ENCODE measurements at places on chromosomes 3 and 15. TPM values are rescaled to one million over a fixed set of nuclear protein-coding genes. Genes with fewer than 3 reads are reported as not detected.
A peak's percentile ranks its signal among the peaks of the same experiment; 100 is the strongest.

GRCh38 chr3:190847436-190847835 is 15.1 kb downstream of the GMNC start:
- no peaks in the 10 kb centered on the region for H3K27me3 ChIP-seq
- no peak overlapping the region for H3K4me3 ChIP-seq
- H3K4me1 ChIP-seq, result no peaks in the 10 kb centered on the region
- DNase-seq, result no peak

GRCh38 chr15:48085591-48085930 is 35.2 kb upstream of the SLC24A5 start:
- H3K4me3 ChIP-seq, result no peak overlapping the region
- no peaks in the 10 kb centered on the region for H3K27me3 ChIP-seq
- DNase-seq, result no peak
- no peaks in the 10 kb centered on the region for H3K4me1 ChIP-seq
- H3K36me3 ChIP-seq, result no peaks in the 10 kb centered on the region
- no peak overlapping the region for H3K27ac ChIP-seq

GRCh38 chr3:104101736-104102135 is 1265.0 kb upstream of the ALCAM start:
- H3K4me3 ChIP-seq, result no peak overlapping the region
- no peak for DNase-seq
- H3K36me3 ChIP-seq, result no peaks in the 10 kb centered on the region
- H3K27me3 ChIP-seq, result no peaks in the 10 kb centered on the region

GRCh38 chr3:52216585-52217408 is 8.6 kb downstream of the TLR9 start:
- no peaks in the 10 kb centered on the region for H3K27me3 ChIP-seq
- no peak for DNase-seq
- H3K4me1 ChIP-seq, result peaks cover 12% of the 10 kb centered on the region
- no peak overlapping the region for H3K4me3 ChIP-seq

DNA sequence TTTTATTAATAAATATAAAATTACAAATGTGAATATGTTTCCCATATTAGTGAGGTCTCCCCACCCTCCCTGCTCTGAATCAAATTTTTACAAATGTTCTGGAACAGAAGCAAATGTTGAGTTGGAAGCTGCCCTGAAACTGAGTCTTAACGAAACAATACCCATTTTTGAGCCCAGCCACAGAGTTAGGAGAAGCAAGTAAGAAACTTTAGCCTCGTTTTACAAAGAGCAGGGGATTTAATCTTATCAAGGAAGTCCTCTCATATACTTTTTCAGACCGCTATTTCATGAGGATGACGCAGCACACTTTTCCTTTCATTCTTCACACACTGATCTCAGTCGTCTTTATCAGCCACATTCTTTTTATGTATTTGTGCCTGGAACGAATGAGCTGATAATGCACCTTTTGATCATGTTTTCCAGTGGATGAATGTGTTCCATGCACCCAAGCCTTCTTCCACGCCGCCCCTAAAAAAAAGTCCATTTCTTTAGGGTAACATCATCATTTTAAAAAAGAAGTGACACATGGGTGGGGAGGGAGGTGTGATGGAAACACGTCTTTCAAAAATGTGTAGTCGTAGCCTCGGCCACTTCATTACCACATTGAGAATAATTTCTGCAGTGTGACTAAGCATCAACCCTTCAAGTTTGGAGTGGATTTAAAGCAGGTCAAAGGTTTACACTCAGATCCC is 48.1 kb downstream of the SETMAR start:
- H3K27me3 ChIP-seq, result no peaks in the 10 kb centered on the region
- H3K27ac ChIP-seq, result peak overlapping the region; percentile 48

GRCh38 chr3:197458179-197458707 is 97.5 kb downstream of the BDH1 start:
- H3K27ac ChIP-seq, result no peak overlapping the region
- peaks cover 29% of the 10 kb centered on the region for H3K4me1 ChIP-seq
- no peak overlapping the region for H3K4me3 ChIP-seq
- no peak for DNase-seq

DNA sequence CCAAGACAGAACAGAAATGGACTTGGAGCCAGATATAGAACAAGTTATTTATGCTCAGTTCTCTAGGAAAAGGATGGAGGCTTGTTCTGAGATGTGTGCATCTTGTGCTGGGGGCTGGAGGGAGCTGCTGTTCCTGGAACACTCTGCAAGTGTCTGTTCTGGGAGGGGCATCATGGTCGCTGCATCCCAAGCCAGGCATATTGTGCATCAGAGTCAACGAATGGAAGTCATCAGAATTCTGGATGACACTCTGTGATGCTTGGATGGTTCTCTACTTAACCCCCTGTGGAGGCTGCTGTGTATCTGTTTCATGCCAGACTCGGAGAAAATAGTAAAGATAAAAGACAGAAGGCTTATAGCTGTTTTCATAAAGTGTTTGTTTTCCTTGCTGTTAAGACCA is 34.7 kb downstream of the RPL22L1 start:
- no peaks in the 10 kb centered on the region for H3K27me3 ChIP-seq
- no peaks in the 10 kb centered on the region for H3K36me3 ChIP-seq
- H3K27ac ChIP-seq, result no peak overlapping the region

DNA sequence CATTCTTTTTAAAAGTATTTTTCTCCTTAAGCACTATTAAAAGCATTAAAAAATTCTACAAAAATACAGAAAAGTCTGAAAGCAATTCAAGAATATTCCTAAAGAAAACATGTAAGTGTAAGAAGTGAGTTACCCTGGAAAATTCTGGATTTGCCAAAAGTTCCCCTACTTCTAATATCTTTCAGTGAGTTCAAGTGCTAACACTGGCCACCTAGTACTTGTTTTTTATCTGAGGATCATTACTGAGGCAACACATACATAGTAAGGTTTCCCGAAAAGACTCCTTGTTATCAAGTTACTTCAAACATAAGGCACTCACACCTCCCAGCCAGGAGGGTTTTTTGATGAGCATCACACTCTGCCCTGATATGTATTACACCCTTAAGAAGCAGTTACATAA is 158.4 kb downstream of the TIGIT start:
- H3K27ac ChIP-seq, result no peak overlapping the region
- no peaks in the 10 kb centered on the region for H3K27me3 ChIP-seq
- no peaks in the 10 kb centered on the region for H3K36me3 ChIP-seq
- H3K4me1 ChIP-seq, result peaks cover 18% of the 10 kb centered on the region
- H3K4me3 ChIP-seq, result no peak overlapping the region

GRCh38 chr3:116070061-116070460 is 375.2 kb downstream of the LSAMP start:
- no peaks in the 10 kb centered on the region for H3K4me1 ChIP-seq
- H3K27me3 ChIP-seq, result no peaks in the 10 kb centered on the region
- H3K27ac ChIP-seq, result no peak overlapping the region
- DNase-seq, result no peak

- no peaks in the 10 kb centered on the region for H3K36me3 ChIP-seq
- no peak for DNase-seq
- no peaks in the 10 kb centered on the region for H3K27me3 ChIP-seq
- H3K4me3 ChIP-seq, result no peak overlapping the region
- no peaks in the 10 kb centered on the region for H3K4me1 ChIP-seq
Observed at GRCh38 chr3:27960133-27960532, 238.0 kb upstream of the EOMES start.

GRCh38 chr3:146134348-146135117 is 26.5 kb downstream of the PLOD2 start:
- no peak for DNase-seq
- H3K4me3 ChIP-seq, result no peak overlapping the region
- H3K27ac ChIP-seq, result no peak overlapping the region
- H3K27me3 ChIP-seq, result no peaks in the 10 kb centered on the region
- H3K36me3 ChIP-seq, result peaks cover 7% of the 10 kb centered on the region

GRCh38 chr15:101028772-101029438 is 109.7 kb downstream of the LRRK1 start:
- H3K4me3 ChIP-seq, result no peak overlapping the region
- no peaks in the 10 kb centered on the region for H3K27me3 ChIP-seq
- H3K4me1 ChIP-seq, result peaks cover 29% of the 10 kb centered on the region
- DNase-seq, result peak; percentile 32

DNA sequence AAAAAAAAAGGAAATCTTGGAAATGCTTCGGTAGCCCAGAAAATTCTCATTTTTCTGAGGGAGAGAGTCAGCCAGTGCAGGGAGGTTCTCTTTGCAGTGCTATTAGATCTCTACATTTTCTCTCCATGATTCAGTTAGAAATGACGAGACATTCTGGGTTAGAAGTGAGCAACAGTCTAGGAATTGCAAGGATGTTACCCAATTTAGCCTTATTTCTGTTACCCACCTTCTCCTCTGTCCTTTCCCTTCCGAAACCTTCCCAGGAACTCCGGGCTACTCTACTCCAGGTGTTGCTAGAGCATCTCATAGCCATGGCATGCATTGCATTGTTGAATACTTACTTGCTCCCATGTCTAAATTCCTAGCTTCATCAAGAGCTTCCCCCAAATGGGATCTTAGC is 106.8 kb downstream of the EDEM1 start:
- no peak overlapping the region for H3K4me3 ChIP-seq
- DNase-seq, result no peak
- no peaks in the 10 kb centered on the region for H3K4me1 ChIP-seq

DNA sequence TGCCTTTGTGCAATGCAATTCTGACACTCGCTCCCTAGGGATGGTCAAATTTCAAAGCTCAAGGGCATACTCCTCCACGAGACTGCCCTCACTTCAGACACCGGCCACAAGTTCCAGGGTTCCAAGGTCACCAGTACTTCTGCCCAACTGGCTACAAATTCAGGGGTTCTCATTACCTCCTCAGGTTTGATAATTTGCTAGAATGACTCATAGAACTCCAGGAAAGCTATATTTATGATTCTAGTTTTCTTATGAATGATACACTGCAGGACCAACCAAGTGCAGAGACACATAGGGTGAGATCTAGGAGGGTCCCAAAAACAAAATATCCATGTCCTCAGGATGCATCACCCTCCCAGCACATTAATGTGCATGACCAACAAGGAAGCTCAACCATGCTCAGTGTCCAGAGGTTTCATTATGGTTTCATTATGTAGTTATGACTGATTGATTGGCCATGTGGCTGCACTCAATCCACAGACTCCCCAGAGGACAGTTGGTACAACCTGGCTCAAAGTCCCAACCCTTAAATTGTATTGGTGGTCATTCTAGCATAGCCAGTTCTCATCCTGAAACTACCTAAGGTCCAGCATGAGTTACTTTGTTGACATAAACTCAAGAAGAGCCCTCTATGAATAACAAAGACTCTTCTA is 170.4 kb upstream of the LRRN1 start:
- H3K4me3 ChIP-seq, result no peak overlapping the region
- H3K27me3 ChIP-seq, result no peaks in the 10 kb centered on the region
- no peaks in the 10 kb centered on the region for H3K4me1 ChIP-seq
- H3K27ac ChIP-seq, result no peak overlapping the region
- no peaks in the 10 kb centered on the region for H3K36me3 ChIP-seq

- no peaks in the 10 kb centered on the region for H3K27me3 ChIP-seq
- DNase-seq, result no peak
- no peak overlapping the region for H3K4me3 ChIP-seq
- peaks cover 72% of the 10 kb centered on the region for H3K36me3 ChIP-seq
- H3K4me1 ChIP-seq, result 0 out of 2 replicates have a peak, but pooled peaks cover 5% of the 10 kb centered on the region
Observed at GRCh38 chr15:101641894-101642293, 10.3 kb downstream of the TM2D3 start.

DNA sequence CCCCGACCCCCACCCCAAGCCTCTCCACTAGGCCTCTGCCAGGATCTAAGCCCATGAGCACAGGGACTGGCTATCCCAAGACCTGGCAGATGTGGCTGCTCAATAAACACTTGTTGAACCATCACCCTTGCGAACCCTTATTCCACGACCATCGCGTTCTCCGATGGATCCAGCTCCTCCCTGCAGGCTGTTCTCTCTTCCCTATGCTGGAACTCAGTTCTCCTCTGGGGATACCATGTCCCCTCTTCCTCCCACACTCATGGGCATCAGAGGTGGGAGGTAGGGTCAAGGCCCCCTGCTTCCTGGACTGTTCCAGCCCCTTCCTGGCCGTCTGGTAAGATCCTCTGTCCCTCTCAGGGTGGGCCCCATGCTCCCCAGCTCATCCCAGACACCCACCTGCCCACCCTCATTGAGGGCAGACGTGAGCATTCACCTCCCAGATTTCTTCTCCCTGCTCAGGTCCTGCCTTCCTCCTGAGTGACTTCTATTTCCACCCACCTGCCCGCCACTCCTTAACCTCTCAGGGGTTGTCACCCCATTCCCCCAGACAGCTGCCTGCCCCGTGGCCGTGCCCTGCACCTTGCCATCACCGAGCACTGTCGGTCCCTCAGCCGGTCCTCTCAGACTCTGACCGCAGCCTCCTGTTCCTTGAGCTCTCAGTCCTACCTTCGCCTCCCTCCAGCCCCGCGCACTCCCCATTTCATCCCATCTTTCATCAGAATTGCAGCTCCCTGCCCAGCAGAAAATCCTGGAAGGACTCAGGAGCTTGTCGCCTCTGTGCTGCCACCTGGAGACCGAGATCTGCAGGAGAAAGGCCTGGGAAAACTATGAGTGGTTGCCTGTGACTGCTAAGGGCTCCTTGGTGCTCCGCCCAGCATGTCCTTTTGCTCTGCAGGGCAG is 42.0 kb downstream of the PML start:
- H3K36me3 ChIP-seq, result peaks cover 67% of the 10 kb centered on the region
- no peak overlapping the region for H3K27ac ChIP-seq
- H3K4me3 ChIP-seq, result no peak overlapping the region
- peak; percentile 65 for DNase-seq

- no peaks in the 10 kb centered on the region for H3K36me3 ChIP-seq
- H3K27ac ChIP-seq, result no peak overlapping the region
- H3K4me1 ChIP-seq, result peaks cover 5% of the 10 kb centered on the region
- no peak for DNase-seq
- H3K27me3 ChIP-seq, result no peaks in the 10 kb centered on the region
- H3K4me3 ChIP-seq, result no peak overlapping the region
Observed at GRCh38 chr3:37707428-37708372, 154.0 kb upstream of the CTDSPL start.

DNA sequence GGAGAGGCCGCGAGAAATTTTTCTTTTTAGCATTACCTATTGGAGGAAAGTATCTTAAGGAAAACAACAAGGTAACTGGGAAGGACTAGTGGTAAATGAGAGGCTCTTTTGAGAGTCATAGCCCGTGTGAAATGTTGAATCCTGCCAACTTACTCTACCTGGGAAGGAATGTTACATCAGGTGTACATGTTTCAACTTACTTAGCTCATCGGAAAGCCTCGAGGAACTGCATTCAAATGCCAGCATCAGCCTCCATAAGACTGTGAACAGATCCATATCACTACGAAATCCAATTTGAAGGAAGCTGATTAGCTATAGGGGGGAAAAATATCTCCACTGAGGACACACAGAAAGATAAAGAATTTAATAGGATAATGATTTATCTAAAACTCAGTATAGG is 72.3 kb upstream of the PDZRN3 start:
- no peak overlapping the region for H3K27ac ChIP-seq
- H3K4me1 ChIP-seq, result no peaks in the 10 kb centered on the region
- DNase-seq, result no peak
- no peaks in the 10 kb centered on the region for H3K27me3 ChIP-seq

- no peak overlapping the region for H3K4me3 ChIP-seq
- no peaks in the 10 kb centered on the region for H3K27me3 ChIP-seq
- H3K4me1 ChIP-seq, result peaks cover 17% of the 10 kb centered on the region
- peak; percentile 31 for DNase-seq
- no peak overlapping the region for H3K27ac ChIP-seq
- no peaks in the 10 kb centered on the region for H3K36me3 ChIP-seq
Observed at GRCh38 chr3:146221276-146221675, 29.6 kb downstream of the PLSCR4 start.

Gene BOC
- total RNA-seq, result 2.8 TPM

Gene OIP5
- total RNA-seq, result 31.1 TPM

Data from SJSA1 (cell line).